ENCODE measurements at places on chromosomes 3 and 15.
A peak's percentile ranks its signal among the peaks of the same experiment; 100 is the strongest.

GRCh38 chr3:73385568-73385967, 239.2 kb downstream of the PDZRN3 start:
- no peak for DNase-seq

DNA sequence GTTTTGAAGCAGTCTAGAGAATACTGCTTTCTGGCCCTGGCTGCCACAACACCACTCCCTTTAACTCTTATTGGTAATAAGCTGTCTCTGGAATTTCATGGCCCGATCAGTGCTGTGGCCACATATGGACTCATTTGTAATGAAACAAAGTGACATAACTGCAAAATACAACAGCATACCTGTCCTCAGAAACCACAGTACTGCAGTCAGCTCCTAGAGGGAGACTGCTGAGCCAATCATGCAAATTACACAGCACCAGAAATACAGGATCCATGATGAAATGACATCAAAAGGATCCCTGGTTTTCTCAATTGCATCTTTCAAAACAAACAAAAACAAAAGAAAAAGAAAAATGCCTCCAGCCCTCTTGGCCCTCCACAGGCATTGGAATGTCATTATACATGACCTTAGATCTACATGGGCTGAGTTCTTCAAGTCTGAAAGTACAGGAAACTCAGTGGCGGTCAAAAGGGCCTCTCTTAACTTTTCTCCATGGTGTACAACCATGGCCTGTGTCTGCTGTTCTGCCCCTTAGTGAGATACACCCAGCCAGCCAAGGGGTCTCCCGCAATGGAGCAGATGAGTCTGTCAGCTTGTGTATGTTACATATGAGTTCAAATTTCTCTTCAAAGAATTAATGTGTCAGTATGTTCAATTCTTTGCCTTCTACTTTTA, 24.9 kb upstream of the KBTBD12 start:
- DNase-seq, result no peak

DNA sequence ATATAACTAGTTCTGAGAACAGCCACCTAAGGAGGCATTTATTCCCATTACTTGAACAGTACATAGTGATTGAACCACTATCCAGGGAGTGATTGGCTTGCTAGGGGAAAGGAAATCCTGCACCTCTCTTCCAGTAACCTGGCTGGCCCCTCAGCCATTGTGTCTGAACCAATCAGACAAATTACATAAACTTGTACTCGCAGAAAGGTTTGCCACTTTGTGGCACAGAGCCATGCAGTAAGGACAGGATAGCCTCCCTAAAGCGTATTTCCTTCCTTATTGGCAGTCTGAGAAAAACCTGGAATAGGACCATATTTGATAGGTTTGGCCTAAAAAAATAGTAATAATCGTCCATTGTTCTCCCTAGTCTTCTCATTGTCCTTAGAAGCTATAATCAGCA, 19.0 kb downstream of the CMSS1 start:
- DNase-seq, result no peak

- DNase-seq, result no peak
These were observed 4.9 kb downstream of the BTD start for GRCh38 chr3:15606434-15606891.

- DNase-seq, result no peak
These were observed 234.1 kb upstream of the FEZF2 start for GRCh38 chr3:62607287-62608029.

- DNase-seq, result no peak
These were observed 5.8 kb upstream of the MTMR10 start for GRCh38 chr15:30997270-30997669.

DNA sequence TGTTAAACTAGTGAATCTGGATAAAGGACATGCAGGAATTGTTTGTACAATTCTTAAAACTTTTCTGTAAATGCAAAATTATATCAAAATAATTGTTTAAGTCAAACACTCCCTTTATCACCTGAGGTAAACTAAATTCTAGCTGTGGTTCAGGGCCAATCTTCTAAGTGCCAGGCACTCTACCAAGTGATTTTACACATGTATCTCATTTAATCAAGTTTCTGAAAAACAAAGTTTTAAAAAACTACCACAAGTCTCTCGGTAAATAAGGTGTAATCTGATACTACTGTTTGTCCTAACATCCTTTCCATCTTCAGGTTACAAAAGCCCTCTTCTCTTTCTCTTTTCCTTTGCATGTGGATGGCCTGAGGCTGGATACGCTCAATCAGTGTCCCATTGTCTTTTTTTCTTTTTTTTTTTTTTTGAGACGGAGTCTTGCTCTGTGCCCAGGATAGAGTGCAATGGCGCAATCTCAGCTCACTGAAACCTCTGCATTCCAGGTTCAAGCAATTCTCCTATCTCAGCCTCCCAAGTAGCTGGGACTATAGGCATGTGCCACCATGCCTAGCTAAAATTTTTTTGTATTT, 19.3 kb downstream of the IFT80 start:
- no peak for DNase-seq

GRCh38 chr3:172749230-172749965, 1.1 kb upstream of the ECT2 start:
- no peak for DNase-seq

GRCh38 chr15:63238171-63238570, 39.2 kb upstream of the APH1B start:
- no peak for DNase-seq

- no peak for DNase-seq
These were observed 76.6 kb downstream of the CHCHD6 start for GRCh38 chr3:126780666-126781065.

DNA sequence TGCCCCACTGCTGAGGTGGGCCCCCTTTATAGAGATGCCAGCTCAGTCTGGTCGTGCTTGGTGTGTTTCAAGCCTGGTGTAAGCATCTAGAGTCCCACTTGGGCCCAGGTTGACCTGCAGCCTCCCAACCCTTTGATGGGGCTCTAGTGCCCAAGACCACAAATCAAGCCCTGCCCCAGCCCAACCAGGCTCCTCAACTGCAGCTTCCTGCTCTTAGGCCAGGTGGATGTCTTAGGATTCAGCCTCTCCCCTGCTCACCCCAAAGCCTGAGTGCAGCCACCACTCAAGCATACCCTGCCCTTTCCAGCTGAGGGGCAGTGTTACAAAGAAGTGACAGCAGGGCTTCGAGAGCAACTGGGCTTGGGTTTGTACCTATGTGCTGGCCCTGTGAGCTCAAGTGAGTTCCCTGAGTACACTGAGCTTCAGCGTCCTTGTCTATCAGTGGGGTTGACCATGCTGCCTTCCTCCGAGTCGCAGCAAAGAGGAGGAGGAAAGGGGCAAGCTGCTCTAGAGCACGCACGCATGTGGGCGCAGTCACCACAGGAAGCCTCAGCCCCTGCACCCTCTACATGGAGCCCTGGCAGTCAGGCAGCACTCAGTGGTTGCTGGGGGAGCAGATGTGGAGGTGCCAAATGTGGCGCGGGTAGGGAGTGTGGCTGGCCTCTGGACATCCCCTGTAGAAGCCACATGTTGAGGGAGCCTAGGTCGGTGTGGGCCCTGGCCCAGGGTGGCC, 120.7 kb downstream of the EEFSEC start:
- DNase-seq, result no peak

GRCh38 chr3:186098740-186099139, 10.1 kb downstream of the ETV5 start:
- no peak for DNase-seq

- DNase-seq, result no peak
These were observed 18.1 kb downstream of the PLA2G4B start for GRCh38 chr15:41856716-41857115.

DNA sequence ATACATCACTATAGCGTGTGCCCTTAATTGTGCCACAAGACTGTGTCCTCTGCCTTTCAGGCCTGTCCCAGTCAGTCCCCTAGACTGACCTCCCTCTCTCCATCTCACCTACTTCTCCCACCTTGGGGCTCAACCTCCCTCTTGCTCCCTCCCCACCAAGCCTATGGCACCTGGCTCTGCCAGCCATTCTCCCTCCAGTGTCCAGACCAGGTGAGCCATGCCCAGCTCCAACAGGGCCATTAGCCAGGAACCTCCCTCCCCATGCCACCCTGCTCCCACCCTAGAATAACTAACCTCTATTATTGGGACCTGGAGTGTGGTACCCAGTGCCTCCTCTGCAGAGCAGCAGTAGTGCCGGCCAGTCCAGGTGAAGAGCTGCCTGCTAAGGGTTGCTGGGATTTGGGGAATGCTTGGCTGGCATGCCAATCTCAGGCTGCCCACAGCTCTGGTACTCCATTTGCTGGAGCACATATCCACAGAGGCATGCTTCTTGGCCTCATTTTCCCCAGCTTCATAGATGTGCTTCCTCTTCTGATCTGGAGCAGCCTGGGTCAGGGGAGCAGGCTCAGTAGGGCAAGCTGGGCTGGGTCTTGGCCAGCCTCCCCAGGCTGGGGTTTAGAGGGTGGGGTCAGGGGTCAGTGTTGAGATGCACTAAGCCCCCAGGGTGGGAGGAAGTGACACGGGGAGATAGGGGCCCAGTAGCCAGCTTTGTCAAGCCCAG, 38.8 kb downstream of the SAXO2 start:
- DNase-seq, result no peak

DNA sequence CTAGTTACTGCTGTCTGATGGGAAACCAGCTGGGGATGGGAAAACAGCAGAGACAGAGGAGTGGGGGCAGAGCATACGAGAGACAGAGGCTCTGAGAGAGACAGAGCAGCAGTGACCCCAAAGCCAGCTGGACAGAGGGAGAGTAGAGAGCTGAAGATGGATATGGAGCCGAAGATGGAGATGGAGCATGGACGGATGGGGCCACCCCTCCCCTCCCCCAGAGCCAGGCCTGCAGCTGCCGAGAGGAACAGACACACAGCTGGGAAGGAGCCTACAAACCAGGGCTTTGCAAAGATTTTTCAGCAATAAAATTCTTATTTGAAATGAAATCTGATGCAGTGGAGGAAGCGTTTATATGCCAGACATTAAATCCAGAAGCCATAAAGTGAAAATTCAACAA, 167.6 kb upstream of the LINGO1 start:
- no peak for DNase-seq

- DNase-seq, result no peak
These were observed 34.7 kb downstream of the TMEM158 start for GRCh38 chr3:45191424-45191823.

- no peak for DNase-seq
These were observed 420.6 kb downstream of the SHQ1 start for GRCh38 chr3:72427624-72428023.

DNA sequence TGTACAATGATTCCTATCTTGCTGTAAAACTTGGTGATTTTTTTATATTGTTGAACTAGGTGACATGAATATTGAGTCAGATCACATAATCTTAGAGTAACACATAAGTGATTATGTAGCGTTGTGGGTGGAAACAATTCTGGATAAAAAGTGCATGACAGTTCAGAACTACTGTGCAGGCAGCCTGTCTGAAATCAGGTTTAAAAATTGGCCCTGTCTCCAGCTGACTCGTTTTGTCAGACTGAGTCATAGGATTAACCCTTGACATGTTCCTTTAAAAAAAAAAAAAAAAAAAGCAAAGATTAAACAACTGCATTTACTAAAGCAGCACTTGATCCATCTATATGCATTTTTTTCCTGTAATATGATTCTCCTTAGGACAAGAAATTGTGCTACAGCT, 160.0 kb upstream of the CGNL1 start:
- DNase-seq, result no peak

GRCh38 chr3:177610262-177610661, 413.0 kb upstream of the TBL1XR1 start:
- DNase-seq, result no peak

- peak; percentile 10 for DNase-seq
These were observed 41.5 kb downstream of the CP start for GRCh38 chr3:149180057-149180573.

GRCh38 chr3:18611991-18612390, 186.9 kb upstream of the SATB1 start:
- no peak for DNase-seq

GRCh38 chr3:173676094-173676493, 278.6 kb downstream of the NLGN1 start:
- no peak for DNase-seq

DNA sequence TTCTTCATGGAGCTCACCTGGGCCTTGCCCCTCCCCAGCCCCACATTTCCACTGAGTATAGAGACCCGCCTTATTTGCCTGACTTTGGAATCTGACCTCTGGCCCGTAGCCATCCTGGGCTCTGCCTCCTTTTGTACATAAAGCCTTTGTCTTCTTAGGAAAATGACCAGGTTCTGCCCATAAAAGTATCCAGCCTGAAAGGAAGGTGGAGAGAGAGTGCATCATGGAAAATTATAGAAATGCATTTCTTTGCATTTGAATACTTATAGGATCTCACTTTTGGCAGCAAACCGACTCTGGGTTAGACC, 3.6 kb upstream of the SH2D7 start:
- no peak for DNase-seq

DNA sequence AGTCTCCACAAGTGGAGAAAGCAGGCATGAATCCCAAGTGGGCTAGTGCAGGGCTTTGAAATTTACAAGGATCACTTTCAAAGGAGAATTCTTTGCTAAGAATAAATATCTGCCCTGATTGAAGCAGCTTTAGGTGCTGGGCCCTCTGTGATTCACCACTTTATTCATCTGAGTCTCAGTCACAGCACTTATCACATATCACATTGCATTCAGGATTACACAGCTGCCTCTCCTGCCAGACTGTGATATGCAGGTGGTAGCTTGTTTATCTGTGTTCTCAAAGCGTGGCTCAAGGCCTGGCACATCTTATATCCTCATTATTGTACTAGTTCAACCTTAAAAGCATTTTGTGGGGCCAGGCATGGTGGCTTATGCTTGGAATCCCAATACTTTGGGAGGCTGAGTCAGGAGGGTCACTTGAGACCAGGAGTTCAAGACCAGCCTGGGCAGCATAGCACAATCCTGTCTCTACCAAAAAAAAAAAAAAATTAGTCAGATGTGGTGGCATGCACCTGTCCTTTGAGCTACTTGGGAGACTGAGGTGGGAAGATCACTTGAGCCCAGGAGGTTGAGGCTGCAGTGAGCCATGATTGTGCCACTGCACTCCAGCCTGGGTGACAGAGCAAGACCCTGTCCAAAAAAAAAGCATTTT, 156.9 kb upstream of the EIF1B start:
- peak; percentile 5 for DNase-seq

- DNase-seq, result no peak
These were observed 134.8 kb upstream of the IGF1R start for GRCh38 chr15:98513428-98513986.

DNA sequence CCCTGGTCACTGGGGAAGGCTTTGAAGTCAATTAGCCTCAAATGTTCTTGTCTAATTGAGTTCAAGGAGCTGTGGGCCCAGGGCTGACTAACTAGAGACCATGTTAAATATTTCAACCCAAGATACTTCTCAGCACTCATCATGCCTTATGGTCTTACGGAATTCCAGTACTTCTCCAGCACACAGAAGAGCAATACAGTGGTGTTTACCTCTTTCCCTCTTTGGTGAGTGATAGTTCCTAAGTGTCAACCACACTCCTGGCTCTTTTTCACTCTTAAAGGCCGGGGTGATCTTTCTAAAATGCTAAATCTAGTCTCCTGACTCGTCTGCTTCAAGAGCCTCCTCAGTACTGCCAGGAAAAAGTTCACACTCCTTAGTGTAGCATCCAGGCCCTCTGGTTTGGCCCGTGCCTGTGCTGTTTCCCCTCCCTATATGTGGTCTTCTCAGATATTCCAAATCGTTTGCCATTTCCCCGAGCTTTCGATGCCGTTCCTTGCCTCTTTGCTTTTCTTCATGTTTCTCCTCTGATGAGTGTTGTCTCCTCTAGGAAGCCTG, 4.7 kb downstream of the MYZAP start:
- no peak for DNase-seq

Measured in DMS 273 treated with DMSO at 0.1 percent for 48 hours (cell line).